ENCODE measurements at places on chromosomes 2 and 18.

- no peak for DNase-seq
These were observed 122.9 kb upstream of the SALL3 start for GRCh38 chr18:78856569-78857313.

DNA sequence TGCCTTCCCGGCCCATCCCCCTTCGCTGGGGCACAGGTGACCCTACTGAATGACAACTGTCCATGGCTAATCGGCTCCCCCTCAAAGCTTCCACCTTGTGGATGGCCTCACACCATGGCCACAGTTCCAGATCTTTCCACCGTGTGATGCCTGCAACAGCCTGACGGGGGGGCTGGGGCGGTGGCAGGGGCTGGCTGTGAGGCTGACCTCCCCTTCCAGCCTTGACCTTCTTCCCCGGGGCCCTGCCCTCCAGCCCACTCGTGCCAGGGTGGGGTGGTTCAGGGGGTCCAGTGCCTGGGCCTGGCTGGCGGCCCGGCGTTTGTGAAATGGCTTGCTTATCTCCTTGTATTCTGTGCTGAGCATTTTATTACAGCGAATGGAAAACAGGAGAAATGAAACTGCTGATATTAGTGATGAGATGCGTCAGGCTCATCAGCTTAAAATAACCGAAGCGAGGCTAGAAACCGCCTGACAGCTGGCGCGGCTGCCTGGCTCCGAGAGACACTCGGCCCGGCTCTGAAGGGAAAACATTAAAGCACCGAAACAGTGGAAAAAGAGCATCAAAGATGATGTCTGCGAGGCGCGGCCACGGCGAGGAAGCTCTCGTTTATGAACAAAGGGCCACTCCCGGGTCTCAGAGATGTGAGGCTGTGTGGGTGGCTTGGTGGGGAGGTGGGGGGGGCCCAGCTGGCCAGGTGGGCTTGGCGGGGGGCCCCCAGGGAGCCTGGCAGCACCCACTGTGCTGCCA is 916 bp upstream of the PDCD1 start:
- DNase-seq: no peak

DNA sequence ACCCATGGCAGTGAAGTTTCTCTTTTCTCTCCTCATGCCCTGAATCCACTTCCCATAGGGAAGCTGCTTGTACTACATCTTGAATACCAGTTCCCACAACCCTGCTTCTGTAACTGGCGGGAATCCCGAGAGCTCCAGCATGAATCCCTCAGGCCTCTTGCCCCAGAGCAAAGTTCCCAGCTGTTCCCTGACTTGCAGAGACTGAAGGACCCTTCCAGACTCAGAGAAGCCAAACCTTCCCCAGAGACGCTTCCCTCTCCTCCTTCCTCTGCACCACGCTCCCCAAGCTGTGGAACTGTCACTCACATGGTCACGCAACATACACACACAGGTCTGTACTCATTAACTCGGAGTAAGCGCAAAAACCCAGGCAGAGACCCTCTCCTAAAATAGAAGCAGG is 26.4 kb downstream of the TRAPPC12 start:
- no peak for DNase-seq

- no peak for DNase-seq
These were observed 1841.3 kb upstream of the CELF4 start for GRCh38 chr18:39406941-39407340.

DNA sequence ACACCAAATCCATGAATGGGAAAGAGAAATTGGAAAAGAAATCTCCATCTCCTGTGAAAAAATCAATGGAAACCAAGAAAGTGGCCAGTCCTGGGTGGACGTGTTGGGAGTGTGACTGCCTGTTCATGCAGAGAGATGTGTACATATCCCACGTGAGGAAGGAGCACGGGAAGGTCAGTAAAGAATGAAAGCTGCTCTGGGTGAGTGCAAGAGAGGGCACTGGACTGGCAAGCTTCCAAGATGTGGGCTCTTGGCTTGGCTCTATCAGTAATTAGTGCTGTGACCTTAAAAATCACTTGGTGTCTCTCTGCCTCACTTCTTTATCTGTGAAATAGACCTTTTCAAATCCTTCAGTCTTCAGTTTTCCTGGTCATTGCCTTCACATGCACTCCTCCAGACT is 89.0 kb downstream of the ZNF532 start:
- no peak for DNase-seq

GRCh38 chr2:68223419-68223818 is 28.9 kb downstream of the PPP3R1 start:
- DNase-seq: no peak

DNA sequence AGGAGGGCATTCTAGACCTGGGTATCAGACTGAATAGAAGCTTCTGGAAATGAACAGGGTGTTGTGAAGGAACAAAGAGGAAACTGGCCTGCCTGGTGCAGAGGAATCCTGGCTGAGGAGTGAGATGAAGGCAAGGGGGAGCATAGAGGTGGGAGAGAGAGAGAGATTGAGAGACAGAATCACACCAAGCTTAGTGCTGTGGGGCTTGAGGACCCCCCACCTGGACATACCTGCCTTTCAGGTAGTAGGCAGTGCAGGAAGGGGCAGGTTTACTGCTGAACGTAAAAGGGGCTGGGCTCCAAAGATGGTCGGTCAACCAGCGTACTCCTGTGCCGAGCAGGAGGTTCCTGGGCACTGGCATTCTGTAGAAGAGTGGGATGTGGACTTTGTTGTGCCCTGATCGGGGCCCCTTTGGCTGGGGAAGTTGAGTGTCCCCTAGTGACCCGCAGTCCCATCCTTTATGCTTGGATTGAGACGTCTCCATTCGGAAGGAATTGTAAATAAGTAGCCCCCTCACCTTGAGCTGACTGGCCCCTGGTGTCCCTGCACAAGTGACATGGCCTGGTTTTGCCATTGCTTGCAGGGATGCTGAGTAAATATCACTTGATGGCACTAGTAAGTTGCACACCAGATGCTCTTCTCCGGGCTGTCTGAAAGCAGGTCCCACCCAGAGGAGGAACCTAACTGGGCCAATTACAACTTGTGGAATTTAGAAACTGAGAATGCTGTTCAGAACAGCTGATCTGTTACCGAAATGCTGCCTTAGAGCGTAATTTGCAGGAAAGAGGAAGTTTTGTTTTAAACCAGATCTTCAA is 1.4 kb downstream of the UBE2F start:
- no peak for DNase-seq

DNA sequence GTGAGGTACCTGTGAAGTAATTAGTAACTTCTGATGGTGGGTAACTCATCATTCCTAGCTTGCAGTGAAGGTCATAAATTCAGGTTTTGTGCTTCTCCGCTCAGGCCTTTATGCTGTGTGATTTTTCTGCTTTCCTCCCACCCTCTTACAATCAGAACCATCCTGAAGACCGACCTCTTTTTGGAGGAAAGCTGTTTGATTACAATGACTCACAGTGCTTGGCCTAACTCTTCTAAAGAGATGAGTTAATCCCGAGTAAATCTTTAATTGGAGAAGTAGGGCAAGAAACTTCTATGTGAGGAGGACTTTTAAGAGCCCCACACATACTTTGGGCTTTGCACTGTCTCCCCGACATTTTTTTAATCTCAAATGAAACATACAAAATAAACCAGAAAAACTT is 53.1 kb downstream of the TTC27 start:
- no peak for DNase-seq

DNA sequence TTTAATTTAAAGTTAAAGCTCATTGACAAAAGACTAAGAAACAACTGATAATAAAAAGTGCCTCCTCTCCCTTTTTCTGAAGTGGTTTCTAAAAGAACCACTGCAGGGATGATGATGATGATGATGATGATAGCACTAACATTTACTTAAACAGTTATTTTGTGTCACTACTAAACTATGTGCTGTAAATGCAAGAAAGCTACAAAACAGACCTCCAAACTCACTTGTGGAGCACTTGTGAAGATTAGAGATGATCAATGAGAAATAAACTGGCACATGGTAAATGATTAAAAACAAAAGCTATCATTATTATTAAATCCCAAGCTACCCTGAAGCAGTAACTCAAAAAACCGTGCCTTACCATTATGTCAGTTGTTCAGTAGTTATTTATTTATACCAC is 88.7 kb downstream of the SLC8A1 start:
- no peak for DNase-seq

DNA sequence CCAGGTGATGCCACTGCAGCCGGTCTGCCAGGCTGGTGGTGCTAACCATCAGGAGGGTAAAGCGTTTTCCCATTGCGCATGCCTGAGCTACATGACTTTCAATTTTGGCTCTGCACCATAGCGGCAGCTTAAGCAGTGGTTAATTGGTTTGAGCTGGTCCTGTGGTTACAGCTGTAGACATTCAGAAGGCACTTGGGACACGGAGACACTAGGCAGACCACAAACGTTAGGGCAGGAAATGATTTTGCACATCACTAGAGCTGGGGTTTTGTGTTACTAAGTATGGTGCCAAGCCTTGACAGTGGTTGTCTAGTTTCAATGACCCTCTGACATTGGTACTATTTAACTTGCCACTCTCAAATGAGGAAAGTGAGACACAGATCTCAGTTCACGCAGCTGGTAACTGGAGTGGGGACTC is 28.9 kb upstream of the CNOT11 start:
- no peak for DNase-seq

GRCh38 chr2:143740431-143740830 is 611.2 kb downstream of the ARHGAP15 start:
- no peak for DNase-seq

DNA sequence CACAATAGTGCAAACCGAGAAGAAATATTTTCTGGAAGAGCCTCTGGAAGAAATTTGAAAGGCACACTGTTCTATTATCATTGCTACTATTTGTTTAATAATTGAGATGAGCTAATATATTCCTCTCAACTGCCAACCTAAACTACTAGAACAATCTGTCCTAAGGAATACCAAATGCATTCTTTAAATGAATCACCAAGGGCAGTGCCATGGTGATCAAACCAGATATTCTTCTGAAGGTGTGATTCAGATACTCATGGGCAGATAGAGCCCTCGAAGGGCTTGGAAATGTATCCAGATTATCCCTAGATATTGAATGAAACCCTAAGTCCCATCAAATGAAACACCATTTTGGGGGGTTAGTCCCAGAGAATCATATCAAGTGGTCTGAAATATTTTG is 76.6 kb downstream of the FIGN start:
- no peak for DNase-seq

- no peak for DNase-seq
These were observed 67.5 kb downstream of the EVA1A start for GRCh38 chr2:75493230-75493629.

DNA sequence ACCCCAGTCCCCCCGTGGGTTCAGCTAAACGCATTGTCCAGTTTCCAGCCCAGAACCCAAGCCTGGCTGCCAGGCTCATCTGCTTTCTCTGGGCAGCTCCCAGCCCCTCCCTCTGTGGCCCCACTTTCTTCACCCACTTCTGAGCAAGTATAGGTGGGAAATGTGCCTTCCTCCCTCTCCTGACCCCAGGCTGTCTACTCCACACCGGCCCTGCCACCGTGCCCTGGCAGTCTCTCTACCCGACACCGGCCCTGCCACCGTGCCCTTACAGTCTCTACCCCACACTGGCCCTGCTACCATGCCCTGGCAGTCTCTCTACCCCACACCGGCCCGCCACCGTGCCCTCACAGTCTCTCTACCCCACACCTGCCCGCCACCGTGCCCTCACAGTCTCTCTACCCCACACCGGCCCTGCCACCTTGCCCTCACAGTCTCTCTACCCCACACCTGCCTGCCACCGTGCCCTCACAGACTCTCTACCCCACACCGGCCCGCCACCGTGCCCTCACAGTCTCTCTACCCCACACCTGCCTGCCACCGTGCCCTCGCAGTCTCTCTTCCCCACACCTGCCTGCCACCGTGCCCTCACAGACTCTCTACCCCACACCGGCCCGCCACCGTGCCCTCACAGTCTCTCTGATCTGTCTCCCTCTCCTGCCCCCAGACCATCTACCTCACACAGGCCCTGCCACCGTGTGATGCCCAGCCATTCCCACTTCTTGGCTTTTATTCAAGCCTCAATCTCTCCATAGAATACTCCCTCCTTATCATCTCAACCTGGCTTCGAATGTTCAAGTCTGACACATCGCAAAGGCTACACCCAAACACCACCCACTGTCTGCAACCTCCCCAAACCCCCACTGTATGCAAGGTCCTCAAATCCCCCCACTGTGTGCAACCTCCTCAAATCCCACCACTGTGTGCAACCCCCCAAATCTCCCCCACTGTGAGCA is 108.9 kb downstream of the TPO start:
- no peak for DNase-seq

DNA sequence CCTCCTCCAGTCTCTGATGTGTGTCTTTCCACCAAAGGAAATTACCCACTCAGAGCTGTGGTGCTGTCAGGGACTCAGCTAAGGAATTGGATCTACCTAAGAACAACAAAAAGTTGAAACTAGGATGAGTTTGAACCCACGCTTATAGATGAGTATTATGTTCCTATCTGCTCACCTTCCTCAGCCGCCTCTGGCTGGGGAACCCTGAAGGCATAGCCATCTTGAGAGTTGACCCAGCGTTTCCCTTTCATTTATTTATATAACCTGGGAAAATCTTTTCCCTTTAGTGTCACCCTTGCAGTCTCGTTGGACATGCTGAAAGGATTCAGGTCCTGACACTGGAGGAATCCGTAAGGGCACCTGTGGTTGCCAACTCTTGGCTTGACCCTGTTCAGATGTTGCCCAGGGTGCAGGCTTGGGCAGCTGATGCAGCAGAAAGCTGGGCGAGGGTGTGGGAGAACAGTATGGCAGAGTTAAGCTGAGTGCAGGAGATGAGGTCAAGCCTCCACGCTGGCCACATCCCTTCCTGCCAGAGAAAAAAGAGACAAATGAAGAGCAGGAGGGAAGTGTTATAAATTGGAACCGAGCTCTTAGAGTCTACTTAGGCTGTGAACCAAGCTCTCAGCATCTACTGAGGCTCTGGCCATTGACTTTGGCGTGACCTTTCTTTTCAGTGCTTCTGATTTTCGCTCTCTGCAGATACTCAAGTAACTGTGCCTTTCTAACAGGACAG is 1.9 kb downstream of the CDH20 start:
- DNase-seq: no peak

DNA sequence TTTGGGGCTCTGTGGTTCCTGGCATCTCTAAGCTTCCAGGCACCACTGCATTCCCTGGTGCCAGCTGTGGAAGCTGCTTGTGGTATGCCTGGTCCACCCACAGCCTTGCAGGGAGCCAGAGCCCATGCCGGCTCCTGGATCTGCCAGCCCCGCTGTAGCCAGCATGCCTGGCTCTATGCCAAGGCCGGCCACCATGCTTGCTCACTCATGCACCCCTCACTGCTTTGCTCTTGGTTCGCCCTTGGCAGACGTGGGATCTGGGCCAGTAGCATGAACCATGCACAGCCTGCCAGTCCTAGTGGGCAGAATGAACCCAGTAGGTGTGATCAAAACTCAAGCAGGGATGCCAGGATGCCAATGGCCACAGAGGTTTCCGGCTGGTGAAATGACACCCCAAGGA is 634.2 kb upstream of the TMEFF2 start:
- DNase-seq: no peak

- no peak for DNase-seq
These were observed 383.1 kb upstream of the ID2 start for GRCh38 chr2:8298783-8299182.

DNA sequence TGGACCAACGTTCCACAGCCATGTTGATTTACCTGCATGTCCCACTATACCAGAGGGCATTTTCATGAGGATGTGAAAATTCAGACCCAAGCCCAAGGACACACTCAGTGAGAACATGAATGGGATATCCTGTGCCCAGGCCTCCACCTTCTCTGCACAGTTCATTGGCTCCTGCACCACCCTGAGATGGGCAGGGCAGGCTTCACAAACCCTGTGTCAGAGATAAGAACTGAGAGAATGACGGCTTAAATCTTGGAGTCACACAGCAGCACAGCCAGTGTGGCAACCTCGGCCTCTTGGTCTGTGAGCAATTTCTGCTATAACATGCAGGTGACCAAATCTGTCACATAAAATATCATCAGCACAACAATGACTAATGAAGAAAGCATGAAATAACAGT is 71.9 kb downstream of the UXS1 start:
- DNase-seq: no peak

Data from NCI-H446 treated with DMSO at 0.1 percent for 48 hours (cell line).